Activated T-helper 1 cell treated with anti-CD3 and anti-CD28 coated beads, Interleukin-2, amount 50 U/mL, for 16 hours (primary cell): ENCODE measurements at places on chromosomes 5 and 9.

- no peak for DNase-seq
Observed at GRCh38 chr5:38121420-38121819, 136.9 kb upstream of the EGFLAM start.

DNA sequence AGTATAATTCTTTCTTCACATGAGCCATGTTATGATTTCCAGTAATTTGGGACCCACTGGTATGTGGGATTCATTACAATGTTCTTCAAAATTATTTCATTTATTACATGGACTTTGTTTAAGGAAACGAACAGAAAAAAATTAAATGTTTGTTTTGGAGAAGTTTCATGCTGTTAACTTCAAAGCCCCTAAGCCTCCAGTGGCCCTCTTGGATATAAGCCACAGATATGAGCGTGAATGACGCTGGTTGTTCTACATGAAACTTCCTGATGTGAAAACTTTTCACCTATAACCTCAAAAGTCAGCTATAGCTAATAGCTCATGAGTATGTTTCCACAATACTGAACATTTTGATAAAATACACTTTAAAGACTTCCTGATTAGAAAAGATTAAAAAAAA, 334.2 kb downstream of the PDE4D start:
- no peak for DNase-seq

DNA sequence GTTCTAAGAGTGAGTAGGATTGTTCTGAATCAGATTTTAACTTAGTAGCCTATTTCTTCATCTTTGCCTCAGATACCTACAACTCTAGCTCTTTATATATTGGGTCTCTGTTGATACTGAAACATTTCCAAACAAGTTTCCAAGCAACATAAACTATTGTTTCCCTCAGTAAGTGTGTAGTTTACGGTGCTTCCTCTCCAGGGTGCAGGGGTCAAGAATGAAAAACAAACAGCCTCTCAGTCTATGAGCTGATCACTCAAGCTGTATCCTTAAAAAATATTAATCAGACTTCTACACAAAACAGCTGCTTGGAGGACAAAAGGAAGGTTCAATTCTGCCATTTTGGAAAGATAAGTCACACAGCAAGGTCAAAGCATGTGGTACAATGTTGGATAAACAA, 75.0 kb downstream of the ADAMTS12 start:
- DNase-seq, result no peak

DNA sequence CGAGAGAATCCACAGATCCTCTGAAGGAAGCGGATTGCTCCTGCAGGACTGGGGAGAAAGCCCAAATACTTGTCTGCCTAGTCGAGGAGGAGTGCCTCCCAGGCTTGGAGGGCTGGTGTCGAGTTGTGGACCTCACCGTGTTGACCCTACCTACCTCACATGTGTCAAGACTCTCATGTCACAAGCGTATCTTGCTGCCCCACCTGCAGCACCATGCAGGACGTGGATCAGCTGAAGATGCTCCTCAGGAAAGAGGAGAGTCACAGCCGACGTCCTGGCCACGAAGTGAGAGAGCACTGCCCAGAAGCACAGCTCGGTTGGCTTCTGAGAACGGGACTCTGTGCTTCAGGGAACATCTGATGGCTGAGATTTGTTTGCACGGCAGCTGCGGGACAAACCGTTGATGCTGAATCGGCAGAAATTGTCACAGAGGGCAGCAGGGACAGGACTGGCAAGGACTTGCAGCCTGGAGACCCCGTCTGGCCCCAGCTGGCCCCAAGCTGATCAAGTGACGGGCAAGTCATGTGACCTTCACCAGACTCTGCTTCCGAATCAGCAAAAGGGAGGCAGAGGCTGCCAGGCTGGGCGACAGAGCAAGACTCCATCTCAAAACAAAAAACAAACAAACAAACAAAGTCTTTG, 119.1 kb upstream of the ITGA1 start:
- DNase-seq, result no peak

GRCh38 chr5:131322926-131323325, 59.1 kb downstream of the CDC42SE2 start:
- no peak for DNase-seq
